ENCODE measurements at places on chromosomes 2 and 18. TPM values are rescaled to one million over a fixed set of nuclear protein-coding genes. Genes with fewer than 3 reads are reported as not detected.

The ZNF407 gene
- 32.7 TPM for total RNA-seq

GRCh38 chr2:236654496-236654895 lies 84.9 kb downstream of the ACKR3 start:
- no peak for DNase-seq

- DNase-seq: no peak
These were observed 472.6 kb downstream of the PARD3B start for GRCh38 chr2:205017912-205018311.

- no peak for DNase-seq
These were observed 458.8 kb downstream of the SETBP1 start for GRCh38 chr18:45139478-45139877.

GRCh38 chr18:41587976-41588375 lies 367.1 kb upstream of the PIK3C3 start:
- no peak for DNase-seq

The PROM2 gene
- 0.39 TPM for total RNA-seq

The RGPD3 gene
- 0.47 TPM for total RNA-seq

The ALMS1 gene
- total RNA-seq: 25.2 TPM

- DNase-seq: no peak
These were observed 1.0 kb upstream of the ZEB2 start for GRCh38 chr2:144520756-144521487.

- no peak for DNase-seq
These were observed 90.2 kb downstream of the BCL11A start for GRCh38 chr2:60463249-60463648.

The UGT1A3 gene
- not detected for total RNA-seq

The CD28 gene
- total RNA-seq: 151 TPM

The UNC80 gene
- 0.09 TPM for total RNA-seq

Measured in T-cell (primary cell).